NCI-H1105 treated with DMSO at 0.1 percent for 48 hours (cell line): ENCODE measurements at places on chromosomes 2 and 18.

DNA sequence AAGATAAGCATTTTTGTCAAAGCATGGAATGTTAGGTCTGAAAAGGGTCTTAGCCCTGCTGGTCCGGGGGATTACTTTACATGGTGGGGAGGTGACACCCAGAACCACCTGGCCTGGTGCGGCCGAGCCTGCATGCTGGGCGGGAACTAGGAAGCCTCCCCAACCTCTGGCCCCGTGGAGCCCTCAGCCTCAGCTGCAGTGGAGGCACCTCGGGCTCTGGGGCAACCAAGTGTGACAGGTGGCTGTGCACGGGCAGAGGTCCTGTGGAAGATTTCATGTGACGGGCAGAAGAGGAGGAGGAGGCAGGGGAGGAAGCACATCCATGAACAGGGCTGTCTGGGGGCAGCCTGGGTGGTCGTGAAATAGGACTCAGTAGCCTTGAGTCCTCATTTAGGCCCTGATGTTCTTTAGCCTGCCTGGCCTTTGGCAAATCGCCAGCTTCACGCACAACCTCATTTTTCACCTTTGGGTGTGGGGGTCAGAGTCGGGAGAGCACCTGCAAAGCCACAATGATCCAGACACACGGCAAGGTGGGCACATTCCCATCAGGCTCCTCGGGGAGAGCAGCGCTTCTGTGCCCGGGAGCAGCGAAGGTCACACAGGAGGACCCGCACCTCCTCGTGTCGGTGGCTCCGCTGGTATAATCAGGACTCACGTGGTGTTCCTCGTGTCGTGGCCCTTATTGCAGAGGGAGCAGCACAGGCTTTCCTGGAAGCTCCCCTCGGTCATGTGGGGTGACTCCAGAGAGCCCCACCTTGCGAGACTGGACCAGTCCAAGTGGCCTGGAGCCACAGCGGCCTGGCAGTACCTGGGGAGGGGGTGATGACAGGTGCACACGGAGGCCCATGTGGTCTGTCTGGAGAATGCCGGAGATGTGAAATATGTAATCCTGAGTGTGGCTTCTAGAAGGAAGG is 13.9 kb downstream of the CNDP2 start:
- DNase-seq: no peak

DNA sequence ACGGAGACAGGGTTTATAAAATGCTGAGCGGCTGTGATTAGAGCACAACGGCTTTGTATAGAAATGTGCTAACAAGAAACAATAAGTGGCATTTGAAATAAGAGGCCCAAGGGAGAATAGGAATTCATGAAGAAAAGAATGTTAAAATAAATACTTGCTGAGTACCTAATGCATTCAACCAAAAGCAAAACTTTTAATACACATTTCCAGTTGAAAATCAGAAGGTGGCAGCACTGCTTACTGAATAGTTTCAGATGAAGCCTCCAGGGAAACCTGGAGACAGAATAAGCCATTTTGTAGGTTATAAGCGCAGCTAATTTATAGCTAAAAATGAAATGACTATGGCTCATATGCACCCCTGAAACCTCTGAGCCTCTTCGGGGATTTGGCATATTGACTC is 286.6 kb downstream of the DPP10 start:
- no peak for DNase-seq

GRCh38 chr2:223026357-223027110 is 25.5 kb upstream of the KCNE4 start:
- DNase-seq: peak; percentile 46

GRCh38 chr2:140164449-140164848 is 1384.3 kb upstream of the NXPH2 start:
- DNase-seq: no peak

GRCh38 chr18:76568731-76569130 is 73.7 kb upstream of the ZNF516 start:
- DNase-seq: no peak

DNA sequence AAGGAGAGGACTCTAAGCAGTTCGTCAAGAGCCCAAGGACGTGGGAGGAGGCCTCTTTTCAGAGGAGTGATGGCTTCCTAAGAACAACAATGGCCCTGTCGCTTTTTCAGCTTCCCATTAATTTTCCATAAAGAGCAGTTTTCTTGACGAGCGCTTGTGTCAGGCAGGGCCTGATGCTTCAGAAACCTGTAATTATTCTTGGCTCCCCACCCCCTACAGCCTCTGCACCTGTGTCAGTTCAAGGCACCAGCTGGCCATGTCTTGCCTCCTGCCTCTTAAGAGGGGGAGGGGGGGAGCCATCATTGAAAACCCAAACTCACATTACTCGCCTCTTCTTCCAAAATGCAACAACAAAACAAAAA is 32.3 kb downstream of the KLF7 start:
- DNase-seq: peak; percentile 99

DNA sequence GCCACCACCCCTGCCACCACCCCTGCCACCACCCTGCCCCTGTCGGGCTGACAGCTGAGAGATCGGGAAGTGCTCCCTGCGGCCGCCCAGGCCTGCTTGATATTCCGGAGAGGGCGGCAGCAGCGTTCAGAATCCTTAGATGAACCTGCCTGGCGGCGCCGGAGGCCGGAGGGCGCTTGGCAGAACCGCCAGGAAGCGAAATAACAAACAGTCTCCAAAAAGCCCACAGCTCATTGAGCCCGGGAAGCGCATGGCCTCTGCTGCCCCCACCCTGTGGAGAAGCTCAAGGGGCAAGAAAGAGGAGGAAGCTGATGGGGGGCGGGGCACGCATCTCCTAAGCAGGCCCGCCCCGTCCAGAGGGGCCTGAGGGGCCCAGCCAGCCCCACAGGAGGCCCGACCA is 92.2 kb upstream of the MBOAT2 start:
- DNase-seq: no peak

GRCh38 chr2:43559391-43560230 is 36.2 kb downstream of the THADA start:
- no peak for DNase-seq

- DNase-seq: no peak
Observed at GRCh38 chr2:120429586-120430500, 83.9 kb downstream of the INHBB start.

DNA sequence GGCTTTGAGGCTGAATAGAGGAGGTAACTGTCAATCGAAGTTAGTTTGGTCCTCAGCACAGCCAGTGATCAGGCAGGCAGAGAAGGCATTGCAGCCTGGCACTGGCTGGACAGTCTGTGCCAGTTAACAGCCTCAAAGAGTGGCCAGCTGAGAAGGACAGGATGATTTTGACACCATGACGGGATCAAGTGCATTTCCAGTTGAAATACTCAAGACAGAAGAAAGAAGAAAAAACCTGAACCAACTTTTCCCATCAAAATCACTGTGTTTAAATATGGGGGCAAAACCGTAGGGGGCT is 96.7 kb upstream of the ZCCHC2 start:
- no peak for DNase-seq

GRCh38 chr2:96356889-96357288 is 21.3 kb downstream of the NCAPH start:
- no peak for DNase-seq

DNA sequence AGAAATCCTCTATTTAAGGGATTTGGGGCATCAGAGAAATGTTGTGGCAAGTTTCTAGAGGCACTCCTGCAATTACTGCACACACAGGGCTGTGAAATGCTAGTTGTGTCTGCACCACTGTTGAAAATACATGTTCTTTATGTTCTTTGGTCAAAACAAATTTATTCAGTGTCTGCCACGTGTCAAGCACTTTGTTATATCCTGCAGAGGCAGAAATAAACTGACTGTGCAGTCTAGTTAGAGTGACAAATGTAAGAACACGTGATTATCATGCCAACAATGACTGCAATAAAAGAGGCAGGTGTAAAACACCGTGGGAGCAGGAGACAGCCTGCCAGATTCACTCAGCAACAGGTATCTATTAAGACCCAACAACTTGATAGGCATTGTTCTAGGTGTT is 423.3 kb downstream of the LRP1B start:
- DNase-seq: peak; percentile 63

DNA sequence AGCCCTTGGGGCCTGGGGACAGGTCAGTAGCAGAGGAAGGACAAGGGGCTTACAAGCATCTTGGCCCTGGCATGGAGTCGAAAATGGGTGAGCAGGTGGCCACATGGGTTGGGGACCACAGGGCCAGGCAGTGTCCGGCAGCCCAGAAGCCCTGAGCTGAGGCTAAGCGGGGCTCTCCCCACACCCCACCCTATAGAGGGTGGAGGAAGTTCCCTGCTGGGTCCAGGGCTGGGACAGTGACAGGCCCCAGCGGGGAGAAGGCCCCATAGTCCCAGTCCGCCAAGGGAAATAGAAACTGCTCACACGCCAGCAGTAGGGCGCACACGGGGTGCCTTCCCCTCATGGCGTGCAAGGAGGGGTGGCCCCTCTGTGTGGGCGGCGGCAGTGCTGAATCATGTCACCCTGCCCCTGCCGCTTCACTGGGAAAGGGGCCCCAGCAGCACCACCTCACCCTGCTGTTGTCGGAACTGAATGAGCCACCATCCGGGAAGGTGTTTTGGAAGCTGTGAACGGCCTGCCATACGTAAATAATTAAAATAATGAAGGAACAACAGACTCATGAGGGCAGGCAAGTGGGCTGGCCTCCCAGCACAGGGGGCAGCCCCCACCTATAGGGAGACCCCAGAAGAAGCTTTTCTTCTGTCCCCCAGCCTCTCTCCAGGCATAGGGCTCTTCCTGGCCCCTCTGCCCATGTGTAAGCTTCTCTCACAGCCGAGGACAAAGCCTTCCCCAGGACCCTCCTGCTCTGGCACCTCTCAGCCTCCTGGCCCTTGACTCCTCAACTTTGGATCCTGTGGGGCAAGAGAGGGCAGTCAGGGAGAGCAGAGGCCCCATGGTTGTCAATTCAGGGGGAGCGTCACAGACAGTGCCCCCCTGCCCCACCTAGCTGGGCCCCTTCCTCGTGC is 12.7 kb upstream of the DUSP2 start:
- no peak for DNase-seq

- no peak for DNase-seq
Observed at GRCh38 chr2:134665727-134666506, 52.9 kb downstream of the TMEM163 start.

DNA sequence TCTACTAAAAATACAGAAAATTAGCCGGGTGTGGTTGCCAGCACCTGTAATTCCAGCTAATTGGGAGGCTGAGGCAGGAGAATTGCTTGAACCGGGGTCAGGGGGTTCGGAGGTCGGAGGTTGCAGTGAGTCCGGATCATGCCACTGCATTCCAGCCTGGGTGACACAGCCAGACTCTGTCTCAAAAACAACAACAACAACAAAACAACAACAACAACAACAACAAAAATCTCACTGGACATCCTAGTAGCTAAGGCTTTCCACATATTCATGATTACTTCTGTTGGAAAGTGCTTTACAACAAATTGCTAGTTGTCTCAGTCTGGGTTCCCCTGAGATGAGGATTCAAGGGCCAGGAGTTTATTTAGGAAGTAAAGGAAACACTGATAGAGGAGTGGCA is 4.3 kb upstream of the MROH2A start:
- DNase-seq: no peak

DNA sequence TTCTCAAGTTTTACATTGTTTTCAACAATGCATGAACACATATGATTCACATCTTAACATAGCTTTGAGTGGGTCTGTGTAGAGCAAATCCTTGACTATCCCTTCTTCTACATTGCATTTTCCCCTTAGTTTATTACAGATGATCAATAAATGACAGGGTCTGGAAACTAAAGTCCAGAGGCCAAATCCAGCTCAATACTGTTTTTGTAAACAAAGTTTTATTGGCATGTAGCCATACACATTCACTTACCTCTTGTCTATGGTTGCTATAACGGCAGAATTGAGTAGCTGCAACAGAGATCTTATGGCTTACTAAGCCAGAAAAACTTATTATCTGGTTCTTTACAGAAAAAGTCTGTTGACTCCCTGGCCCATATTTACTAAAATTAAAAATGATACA is 12.8 kb downstream of the FANCL start:
- DNase-seq: no peak

- no peak for DNase-seq
Observed at GRCh38 chr2:109423556-109424359, 190.0 kb downstream of the SEPTIN10 start.

DNA sequence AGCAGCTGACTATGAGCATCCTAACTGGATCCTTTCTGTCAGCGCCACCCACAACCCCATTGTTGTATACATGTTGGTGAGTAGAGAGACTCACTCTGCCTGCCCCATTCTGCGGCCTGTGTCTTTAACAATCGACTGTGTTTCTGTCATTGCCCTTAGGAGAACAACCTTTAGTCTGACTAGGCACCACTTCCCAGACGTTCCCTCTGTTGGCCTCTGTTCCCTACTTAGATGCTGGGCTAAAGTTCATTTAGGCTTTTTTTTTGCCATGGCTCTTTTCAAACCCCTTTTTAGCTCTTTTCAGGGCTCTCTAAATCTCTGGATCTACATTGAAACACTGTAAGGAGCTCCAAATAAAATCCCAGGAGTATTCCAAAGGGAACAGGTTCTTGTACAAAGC is 20.5 kb upstream of the ACAA2 start:
- no peak for DNase-seq

DNA sequence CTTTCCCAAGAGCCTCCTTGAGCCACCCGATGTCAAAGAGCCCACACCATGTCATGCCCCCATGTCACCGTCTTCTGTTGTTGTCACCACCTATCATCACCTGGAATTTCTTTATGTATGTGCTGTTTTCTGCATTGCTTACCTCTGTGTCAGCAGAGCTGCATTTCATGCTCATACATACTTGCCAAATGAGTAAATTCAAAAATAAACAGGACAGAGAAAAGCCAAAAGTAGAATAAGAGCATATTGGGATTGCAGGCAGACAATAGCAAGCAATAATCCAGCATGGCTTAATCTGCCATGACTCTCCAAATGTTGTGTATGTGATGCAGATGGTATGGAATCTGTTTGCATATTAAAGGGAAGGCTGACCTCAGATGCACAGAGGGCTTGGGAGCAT is 15.3 kb upstream of the RGPD4 start:
- peak; percentile 24 for DNase-seq

GRCh38 chr2:191571163-191571769 is 106.7 kb upstream of the NABP1 start:
- DNase-seq: no peak

DNA sequence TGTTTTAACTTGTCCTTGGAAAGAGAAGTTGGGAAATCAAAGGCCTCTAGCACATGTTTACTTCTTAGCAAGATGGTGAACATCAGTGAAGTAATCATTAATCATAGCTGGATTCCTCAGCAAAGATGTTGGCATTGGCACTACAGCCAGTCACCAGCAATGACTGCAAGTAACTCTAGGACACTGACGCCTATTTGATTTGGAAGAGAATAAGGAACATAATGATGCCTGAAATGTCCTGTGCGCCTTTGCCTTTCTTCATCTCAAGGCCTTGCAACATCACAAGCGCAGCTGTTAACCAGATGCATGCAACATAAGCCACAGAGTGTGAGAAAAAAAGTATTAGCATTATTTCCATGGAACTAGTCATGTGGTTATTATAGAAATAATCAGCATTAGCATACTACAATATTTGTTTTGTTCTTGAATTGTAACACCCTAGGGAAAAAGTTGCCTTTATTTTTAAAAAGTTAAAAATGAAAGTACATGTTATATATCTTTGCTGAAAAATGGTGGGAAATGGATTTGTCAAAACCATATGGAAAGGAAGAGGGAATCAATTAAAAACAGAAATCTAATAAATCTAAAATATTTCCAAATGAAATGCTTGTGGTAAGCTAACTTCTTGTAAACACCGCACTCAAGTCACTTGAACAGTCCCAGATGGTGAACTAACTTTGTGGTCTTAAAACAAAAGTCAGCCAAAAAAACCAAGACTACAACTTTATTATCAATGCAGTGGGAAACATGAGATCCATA is 55.6 kb downstream of the THADA start:
- DNase-seq: no peak

- DNase-seq: no peak
Observed at GRCh38 chr2:127293386-127293747, 577 bp downstream of the ERCC3 start.
